Eye (tissue), 1 donor: ENCODE measurements at places on chromosomes 16 and 17.
A peak's percentile ranks its signal among the peaks of the same experiment; 100 is the strongest.

DNA sequence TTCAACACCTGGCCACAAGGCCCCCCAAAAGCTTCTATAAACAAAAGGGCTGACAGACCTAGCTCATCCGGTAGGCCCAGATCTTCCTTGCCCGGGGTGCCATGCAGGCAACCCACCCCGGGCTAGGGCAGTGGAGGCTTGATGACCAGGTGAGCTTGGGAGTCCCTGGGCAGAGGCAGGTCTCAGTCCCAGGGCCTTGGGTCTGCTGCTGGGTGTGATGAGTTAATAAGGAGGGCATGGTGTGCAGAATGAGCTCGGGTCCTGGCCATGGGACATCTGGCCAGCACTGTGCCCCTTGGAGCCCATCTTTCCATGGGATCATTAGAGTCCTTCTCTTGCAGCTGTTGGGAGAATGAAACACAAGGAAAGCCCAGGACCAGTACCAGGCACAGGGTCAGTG is 20.2 kb upstream of the MPRIP start:
- DNase-seq: no peak

GRCh38 chr17:66426397-66427033 is 124.1 kb downstream of the PRKCA start:
- DNase-seq: no peak

- peak; percentile 91 for DNase-seq
Observed at GRCh38 chr17:80498242-80498919, 22.0 kb upstream of the NPTX1 start.

DNA sequence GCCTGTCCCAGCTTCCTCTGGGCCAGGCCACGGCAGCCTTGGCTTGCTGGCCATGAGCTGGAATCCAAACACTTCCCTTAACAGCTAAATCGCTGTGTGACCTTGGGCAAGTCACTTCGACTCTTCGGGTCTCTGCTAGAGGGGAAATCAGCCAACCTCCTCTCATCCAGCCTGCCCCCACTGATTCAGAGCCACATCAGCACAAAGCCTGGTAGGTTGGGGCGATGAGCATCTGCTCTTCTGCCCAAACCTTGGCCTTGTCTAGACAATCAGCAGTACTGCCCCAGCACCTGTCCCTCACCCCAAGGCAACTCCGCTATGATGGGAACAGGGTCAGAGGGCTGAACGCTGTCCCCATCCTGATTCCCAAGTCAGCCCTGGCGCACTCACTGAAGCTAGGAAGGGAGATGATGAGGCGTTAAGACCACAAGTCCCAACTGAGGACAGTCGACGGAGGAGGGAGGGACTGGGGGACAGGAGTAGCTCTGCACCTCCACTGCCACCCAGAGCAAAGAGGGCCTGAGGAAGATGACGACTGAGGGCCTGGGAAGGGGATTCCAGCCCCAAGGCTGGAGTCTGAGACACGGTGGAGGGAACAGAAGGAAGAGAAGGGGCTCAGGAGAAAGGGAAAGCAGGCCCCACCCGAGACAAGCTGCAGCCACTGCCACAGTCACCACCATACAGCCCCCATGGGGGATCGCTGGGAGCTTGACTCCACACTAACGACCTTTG is 1.3 kb downstream of the CLUH start:
- peak; percentile 12 for DNase-seq

DNA sequence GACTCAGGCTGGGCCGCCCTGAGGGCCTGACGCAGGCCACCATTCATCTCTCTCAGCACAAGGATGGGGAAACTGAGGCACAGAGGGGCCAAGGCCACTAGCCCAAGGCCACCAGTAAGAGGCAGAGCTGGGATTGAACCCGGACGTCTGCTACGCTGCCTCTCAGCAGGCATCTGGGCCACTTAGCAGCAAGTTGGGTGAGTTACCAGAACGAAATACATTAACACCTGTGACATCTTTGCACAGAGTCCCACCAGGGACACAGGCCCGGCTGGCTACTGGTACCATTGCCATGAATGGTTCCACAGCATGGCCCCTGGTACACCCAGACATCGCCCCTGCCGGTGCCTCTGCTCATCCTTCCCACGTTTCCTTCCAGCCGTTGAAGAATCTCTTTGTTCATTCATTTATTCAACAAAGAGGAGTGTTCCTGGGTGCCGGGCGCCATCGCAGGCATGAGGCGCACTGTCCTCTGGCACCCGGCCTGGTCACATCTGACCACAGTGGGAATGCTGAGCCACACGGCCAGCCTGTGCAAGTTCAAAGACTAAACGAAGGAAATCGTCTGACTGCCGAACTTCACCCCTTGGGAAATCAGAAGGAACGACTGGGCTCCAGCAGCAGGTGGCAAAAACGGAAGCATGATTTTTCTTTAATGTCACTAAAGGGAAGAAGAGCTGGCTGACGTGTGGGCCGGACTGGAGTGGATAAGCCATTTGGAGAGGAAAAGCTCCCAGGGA is 7.4 kb upstream of the ZNF469 start:
- DNase-seq: no peak

GRCh38 chr16:9060225-9060624 is 31.2 kb upstream of the HAPSTR1 start:
- DNase-seq: no peak

DNA sequence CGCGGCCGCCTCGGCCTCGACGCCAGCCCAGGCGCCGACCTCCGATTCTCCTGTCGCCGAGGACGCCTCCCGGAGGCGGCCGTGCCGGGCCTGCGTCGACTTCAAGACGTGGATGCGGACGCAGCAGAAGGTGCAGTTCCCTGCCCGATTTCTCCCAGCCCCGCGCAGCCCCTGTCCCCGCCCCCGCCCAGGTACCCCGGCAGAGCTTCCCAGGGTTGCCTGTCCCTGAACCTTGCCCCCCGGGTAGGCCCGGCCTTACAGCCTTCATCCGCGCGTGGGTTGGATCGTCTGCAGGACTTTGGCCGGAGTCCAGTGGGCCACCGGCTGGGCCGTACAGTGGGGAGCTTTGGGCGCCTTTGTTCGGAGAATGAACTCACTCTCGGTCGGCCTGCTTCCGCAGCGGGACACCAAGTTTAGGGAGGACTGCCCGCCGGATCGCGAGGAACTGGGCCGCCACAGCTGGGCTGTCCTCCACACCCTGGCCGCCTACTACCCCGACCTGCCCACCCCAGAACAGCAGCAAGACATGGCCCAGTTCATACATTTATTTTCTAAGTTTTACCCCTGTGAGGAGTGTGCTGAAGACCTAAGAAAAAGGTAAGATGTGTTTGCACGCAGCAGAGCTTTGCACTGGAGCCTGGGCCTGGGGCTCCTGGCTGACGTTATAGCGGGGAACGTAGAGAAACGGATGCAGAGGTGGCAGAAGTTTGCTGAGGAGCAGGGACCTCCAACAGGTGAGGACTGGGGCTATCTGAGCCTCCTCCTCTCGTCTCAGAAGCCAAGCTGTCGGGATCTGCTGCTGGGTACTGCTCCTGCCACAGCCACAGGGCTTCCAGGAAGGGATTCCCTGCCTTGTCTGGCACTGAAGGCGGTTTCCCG is 593 bp downstream of the GFER start:
- DNase-seq: no peak

- DNase-seq: no peak
Observed at GRCh38 chr17:37089956-37090355, 141.2 kb downstream of the AATF start.

DNA sequence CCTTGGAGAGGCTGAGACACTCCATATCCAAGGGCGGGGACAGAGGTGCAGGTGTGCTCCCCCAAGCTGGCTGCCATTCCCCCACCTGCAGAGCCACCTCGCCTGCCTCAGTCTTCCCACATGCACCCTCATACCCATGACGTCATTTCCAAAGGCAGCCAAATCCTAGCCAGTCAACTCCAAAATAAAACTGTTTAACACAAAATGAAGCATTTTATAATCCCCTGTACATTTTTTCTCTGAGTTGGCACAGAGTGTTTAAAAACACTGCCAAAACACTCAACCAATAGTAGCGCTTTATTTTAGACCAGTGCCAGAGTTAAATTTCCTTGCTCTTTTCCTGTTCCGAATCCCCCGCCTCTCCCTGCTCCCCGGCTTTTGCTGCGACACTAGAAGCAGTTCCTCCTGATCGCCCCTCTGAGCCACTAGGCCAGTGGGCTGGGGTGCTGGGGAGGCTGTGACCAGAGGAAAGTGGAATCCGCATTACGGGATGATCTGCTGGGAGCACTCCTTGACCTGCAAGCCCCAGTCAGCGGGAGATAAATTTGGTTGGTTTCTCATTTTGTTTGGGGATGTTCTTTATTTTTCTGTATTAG is 139.5 kb downstream of the ZNF423 start:
- DNase-seq: no peak

- no peak for DNase-seq
Observed at GRCh38 chr16:48332978-48333377, 52.2 kb downstream of the SIAH1 start.

GRCh38 chr17:48997103-48997826 is at the start of gene IGF2BP1:
IGF2BP1 (plus strand) TSS chr17:48997385; CDS start chr17:48997746, 361 bp downstream.
- peak; percentile 94 for DNase-seq

DNA sequence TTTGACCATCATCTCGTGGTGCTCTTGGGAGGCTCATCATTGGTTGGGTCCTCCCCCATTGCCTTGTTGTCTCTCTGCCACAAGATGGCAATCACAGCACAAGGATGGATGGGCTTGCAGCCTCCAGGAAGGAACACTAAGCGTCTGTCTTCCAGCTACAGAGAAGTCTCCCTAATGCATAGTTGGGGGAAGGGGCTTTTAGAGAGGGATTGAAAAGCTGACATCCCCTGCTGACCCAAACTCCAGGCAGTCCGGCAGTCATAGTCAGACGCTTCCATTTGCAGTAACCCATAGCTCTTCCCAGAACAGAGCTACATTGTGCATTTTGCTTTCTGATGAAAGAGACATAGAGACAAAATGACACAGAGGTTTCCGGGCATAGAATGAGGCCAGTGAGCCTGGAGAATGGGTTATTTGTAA is 111.4 kb downstream of the UTP18 start:
- peak; percentile 85 for DNase-seq

GRCh38 chr16:83974475-83974874 is 6.4 kb downstream of the NECAB2 start:
- DNase-seq: peak; percentile 46

- no peak for DNase-seq
Observed at GRCh38 chr16:3065069-3065741, at the start of gene IL32. IL32 (plus strand) TSS chr16:3065640; CDS start chr16:3065812, 172 bp downstream.

GRCh38 chr16:68744744-68745280 is 7.7 kb downstream of the CDH1 start:
- peak; percentile 45 for DNase-seq

DNA sequence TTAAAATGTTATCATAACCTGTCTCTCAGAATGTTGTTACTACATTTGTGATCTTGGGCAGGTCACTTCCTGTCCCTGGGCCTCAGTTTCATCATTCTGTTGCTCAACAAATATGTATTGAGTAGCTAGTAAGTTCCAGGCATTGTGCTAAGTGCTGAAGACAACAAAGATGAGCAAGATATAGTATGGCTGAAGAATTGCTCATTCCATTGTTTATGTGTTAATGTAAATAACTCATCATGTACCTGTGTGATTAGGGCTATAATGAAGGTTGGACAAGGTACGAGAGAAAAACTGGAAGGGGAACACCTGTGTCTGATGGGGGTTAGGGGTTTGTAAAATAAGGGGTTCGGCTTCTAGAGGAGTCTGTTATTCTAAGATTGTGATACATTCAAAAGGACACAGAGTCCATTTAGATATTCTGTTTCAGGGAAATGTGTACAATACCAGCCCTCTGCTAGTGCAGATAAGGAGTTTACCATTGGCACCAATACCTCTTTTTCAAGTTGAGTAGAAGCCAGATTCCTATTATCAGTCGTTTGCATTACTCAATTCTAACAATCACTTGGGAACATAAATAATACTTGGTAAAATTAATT is 20.0 kb downstream of the TUBG1 start:
- DNase-seq: no peak

DNA sequence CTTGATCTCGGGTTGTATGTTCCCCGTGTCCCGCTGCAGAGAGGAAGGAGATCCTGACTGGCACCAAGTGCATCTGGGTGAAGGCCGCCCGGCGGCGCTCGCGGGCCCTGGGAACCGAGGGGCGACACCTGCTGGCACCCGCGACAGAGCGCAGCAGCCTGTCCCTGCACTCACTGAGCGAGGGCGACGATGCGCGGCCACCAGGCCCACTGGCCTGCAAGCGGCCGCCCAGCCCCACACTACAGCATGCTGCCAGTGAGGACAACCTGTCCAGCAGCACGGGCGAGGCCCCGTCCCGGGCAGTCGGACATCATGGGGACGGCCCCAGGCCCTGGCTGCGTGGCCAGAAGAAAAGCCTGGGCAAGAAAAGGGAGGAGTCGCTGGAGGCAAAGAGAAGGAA is 7.5 kb downstream of the BTBD17 start:
- DNase-seq: peak; percentile 82

DNA sequence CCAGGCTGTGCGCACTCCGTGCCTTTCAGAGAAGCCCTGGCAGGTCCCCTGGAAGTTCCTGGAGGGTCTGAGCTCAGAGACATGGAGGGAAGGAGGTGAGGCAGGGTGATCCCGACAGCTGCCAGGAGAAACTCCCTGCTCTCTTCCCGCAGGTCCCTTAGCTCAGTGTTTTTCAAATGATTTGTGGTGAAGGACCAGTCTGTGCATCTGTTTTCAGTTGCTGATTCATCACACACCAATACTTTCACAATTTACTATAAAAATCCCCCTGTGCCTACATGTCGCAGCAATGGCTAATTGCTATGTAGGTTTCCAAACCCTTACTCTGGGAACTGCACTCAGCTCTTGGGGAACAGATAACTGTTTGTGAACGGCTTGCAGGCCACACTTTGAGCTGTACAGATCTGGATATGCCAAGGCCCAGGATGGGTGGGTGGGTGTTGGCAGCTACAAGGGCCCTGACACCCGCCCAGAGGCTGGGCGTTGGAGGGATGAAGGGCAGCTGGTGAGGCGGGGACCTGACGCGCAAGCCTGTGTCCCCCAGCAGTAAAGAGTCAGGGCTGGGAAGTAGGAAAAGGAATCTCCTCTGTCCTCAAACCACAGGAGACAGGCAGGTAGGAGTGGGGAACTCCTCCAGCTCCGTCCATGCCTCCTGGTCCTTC is 20.5 kb upstream of the EMP2 start:
- no peak for DNase-seq

DNA sequence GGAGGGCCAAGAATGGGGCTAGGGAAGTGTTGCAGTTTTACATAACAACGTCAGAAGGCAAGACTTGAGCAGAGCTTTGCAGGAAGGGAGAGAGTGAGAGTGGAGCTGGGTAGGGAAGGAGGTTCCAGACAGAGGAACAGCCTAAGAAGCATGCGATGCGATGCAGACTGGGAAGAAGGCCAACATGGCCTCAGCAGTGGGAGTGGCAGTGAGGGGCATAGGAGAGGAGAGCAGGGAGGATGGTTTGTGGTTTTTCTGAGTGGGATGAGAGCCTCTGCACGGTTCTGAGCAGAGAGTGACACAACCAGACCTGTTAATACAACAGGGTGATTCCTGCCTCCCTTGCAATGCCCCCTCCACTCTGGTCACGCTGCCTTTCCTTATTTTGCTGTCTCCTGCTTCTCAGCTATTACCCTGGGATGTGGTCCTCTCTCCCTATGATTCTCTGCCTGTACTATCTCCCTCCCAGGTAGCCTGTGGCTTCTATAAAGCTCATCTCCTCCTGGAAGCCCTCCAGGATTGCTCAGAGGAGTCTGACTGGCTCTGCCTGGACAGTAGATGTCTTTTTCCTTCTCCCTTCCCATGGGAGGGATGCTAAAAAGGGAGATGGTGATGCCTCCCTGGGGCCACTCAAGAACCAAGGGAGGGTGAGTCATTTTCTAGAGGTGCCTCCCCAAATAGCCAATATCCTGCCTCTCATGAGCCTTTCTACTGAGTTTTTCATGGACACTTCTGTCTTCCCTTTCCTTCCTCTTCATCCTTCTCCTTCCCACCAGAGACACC is 38.7 kb upstream of the NGFR start:
- DNase-seq: peak; percentile 71
